Cortex of kidney (tissue), 1 donor: ENCODE measurements at places on chromosomes 7 and 10.

DNA sequence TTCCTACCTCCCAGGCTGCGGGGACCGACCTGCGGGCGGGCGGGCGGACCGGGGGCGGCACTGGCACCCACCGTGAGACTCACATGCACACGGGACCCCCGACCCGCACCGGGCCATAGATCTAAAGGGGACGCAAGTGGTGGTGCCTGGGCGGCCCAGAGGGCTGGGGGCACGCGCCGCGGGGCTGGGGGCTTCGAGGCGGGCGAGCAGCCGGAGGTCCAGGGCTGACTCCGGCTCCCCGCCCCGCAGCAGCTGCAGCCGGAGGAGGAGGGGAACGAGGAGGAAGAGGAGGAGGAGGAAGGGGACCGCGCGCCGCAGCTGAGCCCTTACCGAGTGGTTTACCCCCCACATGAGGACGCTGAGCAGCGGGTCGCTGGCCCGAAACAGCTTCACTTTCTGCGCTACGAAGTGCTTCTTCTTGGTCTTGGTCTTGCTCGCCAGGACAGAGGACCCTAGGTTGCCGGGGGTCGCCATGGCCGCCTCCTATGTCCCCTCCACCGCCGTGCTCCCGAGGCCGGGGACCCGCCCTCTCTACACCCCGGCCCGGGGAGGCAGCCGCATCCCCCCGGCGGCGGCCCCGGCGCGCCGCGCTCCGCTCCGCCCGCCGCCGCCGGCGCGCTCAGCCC lies 412 bp downstream of the PIP4K2A start:
- no peak for DNase-seq

DNA sequence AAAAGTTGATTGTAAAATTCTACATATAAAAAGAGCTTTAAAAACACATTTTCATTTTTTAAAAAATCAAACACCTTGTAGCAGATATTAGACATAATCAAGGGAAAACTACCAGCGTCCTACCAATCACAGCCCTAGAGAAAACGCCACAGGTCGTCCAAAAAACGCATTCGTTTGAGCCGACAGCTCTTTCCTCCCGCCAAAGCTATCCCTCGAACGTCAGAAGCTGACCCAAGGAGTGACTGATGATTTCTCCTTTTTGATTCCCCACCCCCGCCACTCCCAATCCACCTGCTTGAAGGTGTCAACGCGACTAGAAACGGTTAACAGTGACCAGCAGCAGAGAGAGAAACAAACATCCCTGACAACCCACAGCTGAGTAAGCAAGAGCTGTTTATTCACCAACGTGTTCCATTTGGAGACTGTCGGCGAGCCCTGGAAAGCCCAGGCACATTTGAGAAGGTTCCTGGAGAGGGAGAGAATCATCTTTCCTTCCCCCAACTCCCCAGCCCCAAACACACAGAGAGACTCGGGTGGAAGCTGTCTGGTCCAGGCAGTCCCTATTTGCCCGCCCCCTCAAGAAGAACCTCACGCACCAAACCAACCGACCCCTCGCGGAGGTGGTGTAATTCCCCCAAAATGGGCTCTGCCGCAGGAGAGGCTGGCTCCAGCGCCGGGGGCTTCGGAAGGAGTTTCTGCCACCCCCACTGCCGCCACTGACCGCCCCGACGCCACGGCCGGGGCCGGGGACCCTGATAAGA lies 622 bp downstream of the CPEB3 start:
- DNase-seq = no peak

GRCh38 chr7:134829380-134829986 lies 50.0 kb downstream of the CALD1 start:
- no peak for DNase-seq

DNA sequence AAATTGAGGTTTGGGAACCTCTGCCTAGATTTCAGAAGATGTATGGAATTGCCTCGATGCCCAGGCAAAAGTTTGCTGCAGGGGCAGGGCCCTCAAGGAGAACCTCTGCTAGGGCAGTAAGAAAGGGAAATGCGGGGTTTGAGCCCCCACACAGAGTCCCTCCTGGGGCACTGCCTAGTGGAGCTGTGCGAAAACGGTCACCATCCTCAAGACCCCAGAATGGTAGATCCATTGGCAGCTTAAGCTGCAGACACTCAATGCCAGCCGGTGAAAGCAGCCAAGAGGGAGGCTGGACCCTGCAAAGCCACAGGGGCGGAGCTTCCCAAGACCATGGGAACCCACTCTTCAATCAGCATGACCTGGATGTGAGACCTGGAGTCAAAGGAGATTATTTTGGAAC lies 15.0 kb upstream of the TFEC start:
- no peak for DNase-seq

DNA sequence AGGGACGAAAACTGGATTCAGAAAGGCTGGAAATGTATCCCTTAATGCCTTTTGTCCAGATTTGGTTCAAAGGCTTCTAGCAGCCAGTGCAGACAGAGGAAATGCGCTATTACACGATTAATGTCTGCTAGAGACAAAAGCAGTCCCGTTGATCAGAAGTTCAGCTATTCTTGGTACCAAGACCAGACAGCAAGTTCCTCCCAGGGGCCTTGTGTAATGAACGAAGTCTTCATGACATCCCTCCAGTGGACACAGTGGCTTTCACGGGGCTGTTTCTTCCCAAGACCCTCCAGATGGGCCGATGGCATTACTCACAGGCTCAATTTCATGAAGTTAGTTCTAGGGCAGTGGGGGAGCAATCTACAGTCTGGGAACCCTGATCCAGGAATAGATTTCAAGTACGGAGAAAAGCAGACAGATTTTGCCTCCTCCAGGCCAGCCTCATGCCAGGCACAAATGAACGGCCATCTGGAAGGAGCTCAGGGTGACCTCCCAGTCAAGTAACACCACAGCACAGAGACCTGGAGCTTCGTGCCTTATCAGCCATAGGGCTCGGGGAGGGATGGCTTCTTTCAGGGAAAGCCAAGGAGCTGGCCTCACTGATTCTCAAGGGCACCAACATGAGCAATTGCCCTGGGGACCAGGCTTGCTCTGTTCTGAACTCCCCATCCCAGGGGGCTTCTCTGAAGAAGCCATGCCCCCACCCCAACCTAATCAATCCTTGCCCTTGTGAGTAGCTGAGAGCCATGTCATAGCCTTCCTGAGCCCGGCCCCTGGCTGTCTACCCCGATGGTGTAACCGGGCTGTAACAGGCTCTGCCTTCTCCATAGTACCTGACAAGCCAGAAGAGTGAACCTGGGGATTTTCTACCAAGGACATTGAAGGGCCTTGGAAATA lies 101.1 kb downstream of the PRKAG2 start:
- DNase-seq = no peak

DNA sequence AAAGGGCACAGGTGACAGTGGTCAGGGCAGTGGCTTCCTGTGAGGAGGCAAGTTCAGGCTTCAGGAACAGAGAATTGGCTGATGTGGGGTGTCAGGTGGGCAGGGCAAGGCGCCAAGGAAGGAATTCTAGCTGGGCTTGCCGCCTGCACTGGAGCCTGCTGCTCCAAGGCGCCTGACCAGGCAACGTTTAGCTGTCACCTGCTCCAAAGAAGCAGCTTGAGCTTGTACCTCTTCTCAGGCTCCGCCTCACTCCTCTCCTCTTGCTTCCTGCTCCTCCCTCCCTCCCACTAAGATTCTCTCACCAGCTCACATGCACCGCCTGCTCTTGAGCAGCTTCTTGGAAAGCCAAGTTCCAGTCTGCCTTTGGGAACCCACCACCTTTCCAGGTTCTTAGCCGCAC lies 187.4 kb upstream of the GRB10 start:
- DNase-seq = no peak

DNA sequence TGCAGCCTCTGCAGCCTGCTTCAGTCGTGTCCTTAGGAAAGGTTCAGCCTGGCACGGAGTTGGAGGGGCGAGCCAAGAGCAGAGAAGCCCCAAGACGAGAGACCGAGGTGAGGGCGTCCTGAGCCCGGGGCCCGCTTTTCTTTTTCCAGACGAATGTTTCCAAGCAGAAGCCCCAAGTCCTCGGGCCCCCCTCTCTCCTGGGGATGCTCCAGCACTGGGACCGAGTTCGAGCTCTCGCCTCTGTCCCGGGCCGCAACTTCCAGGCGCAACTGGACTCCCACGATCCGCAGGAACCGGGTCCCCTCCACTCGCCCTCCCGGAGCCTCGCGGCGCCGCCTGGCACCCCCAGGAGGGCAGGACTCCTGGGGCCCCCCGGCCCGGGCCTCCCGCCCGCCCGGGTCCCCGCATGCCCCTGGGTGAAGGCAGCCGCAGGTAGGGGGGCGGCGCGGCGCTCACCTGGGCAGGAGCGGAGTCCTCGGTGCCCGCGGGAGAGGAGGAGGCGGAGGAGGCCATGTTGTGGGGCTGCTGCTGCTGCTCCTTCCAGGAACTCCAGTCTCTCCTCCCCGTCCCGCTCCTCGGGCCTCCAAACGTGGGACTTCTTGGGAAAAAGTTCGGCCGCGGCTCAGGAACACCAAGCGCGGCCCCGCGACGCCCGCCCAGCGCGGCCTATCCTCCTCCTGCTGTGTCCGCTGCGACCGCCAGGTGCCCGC lies 45.3 kb upstream of the CDK1 start:
- no peak for DNase-seq

GRCh38 chr7:137633133-137633532 lies 213.6 kb downstream of the DGKI start:
- no peak for DNase-seq

- DNase-seq = no peak
Measured at GRCh38 chr7:45980181-45980905, 59.3 kb upstream of the IGFBP3 start.

DNA sequence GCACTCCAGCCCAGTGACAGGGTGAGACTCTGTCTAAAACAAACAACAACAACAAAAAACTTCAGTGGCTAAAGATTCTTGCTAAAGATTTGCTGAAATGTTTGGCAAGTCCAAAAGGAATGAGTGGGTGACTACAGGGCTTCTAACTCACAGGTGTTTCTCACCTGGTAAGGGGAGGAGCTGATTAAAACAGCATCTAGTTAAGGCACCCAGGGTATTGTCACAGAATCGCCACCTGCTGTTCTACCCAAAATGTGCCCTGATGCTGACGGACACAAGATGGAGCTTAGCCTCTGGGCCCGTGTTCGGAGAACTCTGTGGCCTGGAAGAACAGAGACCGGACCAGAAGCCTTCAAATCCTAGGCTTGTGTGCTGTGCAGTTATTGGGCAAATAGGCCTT lies 336.0 kb upstream of the GALNT17 start:
- DNase-seq = no peak

- no peak for DNase-seq
Measured at GRCh38 chr10:133123050-133123745, 35.5 kb downstream of the ADGRA1 start.

- no peak for DNase-seq
Measured at GRCh38 chr7:155198196-155198892, 99.3 kb upstream of the INSIG1 start.

- DNase-seq = no peak
Measured at GRCh38 chr10:47160261-47160908, 139.6 kb upstream of the GDF10 start.

- DNase-seq = no peak
Measured at GRCh38 chr10:3068968-3069737, 1.8 kb downstream of the PFKP start.

DNA sequence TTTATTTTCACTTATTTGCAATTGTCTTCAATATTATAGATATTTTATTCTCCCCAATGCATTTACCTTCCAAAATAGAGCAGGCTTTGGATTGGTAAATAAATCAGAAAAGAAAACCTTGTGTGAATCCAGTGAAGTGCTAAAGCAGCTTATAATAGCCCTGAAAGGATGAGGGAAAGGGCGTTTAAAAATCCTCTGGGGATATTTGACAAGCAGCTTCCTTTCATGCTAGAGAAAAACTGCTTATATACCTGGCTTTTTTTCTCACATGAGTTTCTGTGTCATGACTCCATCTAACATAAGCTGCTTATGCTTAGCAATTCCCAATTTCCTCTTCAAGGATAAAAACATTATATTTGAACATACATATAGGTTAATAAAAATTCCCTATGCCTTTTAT lies 221.6 kb upstream of the SEMA3E start:
- DNase-seq = no peak

- DNase-seq = no peak
Measured at GRCh38 chr10:69146759-69147158, 22.8 kb downstream of the VPS26A start.

DNA sequence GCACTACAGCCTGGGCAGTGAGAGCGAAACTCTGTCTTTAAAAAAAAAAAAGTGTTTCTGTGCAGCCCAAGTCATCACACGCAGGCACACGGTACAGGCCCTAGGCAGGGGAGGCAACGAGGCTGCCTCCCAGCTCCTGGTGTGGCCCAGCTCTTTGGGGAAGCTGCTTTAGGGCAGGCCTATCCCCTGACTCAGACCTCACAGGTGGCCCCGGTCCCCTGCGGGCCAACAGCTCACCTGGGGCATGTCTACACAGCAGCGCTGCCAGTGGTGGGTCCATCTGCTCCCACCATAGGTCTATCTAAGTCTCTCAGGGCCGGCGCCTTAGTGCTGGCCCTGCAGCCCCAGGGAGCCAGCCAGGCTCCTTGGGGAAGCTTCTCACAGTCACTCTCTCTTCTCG lies 31.4 kb downstream of the ZAN start:
- DNase-seq = no peak

GRCh38 chr10:7408291-7409044 lies 2.4 kb downstream of the SFMBT2 start:
- no peak for DNase-seq

DNA sequence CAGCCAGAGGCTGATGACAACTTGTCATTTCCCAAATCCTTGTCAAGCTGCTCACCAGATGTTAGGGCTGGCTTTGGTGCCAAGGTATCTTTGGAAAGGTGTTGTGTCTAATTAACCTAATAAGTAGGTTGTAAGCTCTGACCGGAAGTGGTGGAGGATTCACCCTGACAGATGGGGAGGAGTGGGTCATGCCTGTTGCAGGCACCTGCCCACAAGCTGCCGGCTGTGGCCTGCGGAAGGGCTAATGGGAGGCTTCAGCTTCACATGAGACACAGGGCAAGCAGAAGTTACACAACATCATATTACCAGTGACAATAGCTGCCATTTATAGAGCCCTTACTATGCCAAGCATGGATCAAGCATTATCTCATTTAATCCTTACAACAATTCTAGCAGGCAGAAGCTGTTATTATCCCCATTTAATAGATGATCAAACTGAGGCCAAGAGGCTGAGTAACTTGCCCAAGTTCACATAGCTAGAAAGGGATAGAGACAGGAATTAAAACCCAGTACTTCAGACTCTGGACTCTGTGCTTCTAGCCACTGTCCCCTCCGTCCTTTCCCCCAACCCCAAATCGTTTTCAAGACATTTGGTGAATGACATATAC lies 63.1 kb upstream of the DUSP5 start:
- no peak for DNase-seq

GRCh38 chr7:20235288-20235687 lies 18.1 kb upstream of the MACC1 start:
- no peak for DNase-seq

DNA sequence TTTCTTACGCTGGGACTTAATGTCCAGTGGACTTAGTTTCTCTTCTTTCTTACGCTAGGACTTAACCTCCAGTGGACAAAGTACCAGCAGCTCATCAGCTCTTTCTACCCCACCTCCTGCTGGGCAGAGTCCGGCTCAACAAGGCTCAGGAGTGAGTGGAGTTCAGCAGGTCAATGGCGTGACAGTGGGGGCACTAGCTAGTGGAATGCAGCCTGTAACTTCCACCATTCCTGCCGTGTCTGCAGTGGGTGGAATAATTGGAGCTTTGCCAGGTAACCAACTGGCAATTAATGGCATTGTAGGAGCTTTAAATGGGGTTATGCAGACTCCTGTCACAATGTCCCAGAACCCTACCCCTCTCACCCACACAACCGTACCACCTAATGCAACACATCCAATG lies 199.7 kb downstream of the MLLT10 start:
- no peak for DNase-seq

GRCh38 chr10:80196270-80196949 lies 8.9 kb downstream of the ANXA11 start:
- DNase-seq = no peak

- DNase-seq = no peak
Measured at GRCh38 chr7:42292991-42293521, 56.0 kb upstream of the GLI3 start.
